ENCODE measurements at places on chromosomes 11 and 22.

GRCh38 chr11:117705866-117706265, 91.2 kb downstream of the DSCAML1 start:
- DNase-seq: no peak

GRCh38 chr22:44133901-44134571, 46.7 kb upstream of the PARVG start:
- DNase-seq: no peak

GRCh38 chr11:70029115-70029860, 48.8 kb upstream of the ANO1 start:
- no peak for DNase-seq

- no peak for DNase-seq
Observed at GRCh38 chr11:62269654-62270278, at the start of gene SCGB2A2. Gene SCGB2A2 (plus strand): TSS chr11:62270158. CDS start chr11:62270217, 59 bp downstream.

GRCh38 chr11:47617417-47617809, 23.2 kb upstream of the C1QTNF4 start:
- no peak for DNase-seq

DNA sequence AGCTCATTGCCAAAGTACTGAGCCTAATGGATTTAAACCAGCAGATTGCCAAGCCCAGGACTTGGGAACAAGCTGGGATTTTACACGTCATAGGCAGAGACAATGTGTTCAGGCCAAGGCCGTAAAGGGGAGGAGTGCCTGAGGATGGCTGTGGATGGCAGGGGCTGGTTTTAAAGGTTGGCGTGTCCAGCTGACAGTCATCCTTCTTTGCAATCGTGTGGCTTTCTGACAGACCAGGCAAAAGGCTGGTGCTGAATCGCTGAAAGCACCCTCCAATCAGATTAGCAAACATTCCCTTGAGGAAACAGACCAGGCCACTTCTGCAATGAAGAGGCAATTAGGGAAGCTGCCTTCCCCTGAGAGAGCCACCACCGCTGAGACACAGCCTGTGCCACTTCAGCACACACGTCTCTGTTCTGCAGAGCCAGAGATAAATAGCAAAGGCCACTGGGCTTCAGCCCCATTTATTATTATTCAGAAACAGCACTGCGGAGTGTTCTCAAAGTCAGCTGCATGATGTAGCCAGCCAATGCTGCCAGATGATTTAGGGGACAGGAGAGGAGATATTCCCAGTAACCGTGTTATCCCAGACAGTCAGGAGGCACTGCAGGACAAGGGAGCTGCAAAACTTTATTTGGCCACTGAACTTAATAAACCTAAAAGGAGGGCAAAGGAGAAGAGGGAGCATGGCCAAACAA, 54.2 kb upstream of the CSNK2A3 start:
- no peak for DNase-seq

- DNase-seq: no peak
Observed at GRCh38 chr11:86938900-86939880, 16.0 kb downstream of the FZD4 start.

- DNase-seq: no peak
Observed at GRCh38 chr22:38021206-38021605, 36.0 kb upstream of the PICK1 start.

GRCh38 chr22:41534219-41534618, 10.1 kb downstream of the POLR3H start:
- DNase-seq: no peak

- no peak for DNase-seq
Observed at GRCh38 chr11:13966486-13966885, 4.0 kb downstream of the SPON1 start.

Data from stimulated activated CD4-positive, alpha-beta T cell treated with anti-CD3 and anti-CD28 coated beads, Interleukin-4, amount 100 ng/mL, for 48 hours (primary cell).